ENCODE measurements at places on chromosomes 5 and 9. TPM values are rescaled to one million over a fixed set of nuclear protein-coding genes. Genes with fewer than 3 reads are reported as not detected.

GRCh38 chr5:84478603-84479002 is 93.9 kb upstream of the EDIL3 start:
- DNase-seq, result no peak

- no peak for DNase-seq
Measured at GRCh38 chr5:3684771-3685354, 89.2 kb downstream of the IRX1 start.

DNA sequence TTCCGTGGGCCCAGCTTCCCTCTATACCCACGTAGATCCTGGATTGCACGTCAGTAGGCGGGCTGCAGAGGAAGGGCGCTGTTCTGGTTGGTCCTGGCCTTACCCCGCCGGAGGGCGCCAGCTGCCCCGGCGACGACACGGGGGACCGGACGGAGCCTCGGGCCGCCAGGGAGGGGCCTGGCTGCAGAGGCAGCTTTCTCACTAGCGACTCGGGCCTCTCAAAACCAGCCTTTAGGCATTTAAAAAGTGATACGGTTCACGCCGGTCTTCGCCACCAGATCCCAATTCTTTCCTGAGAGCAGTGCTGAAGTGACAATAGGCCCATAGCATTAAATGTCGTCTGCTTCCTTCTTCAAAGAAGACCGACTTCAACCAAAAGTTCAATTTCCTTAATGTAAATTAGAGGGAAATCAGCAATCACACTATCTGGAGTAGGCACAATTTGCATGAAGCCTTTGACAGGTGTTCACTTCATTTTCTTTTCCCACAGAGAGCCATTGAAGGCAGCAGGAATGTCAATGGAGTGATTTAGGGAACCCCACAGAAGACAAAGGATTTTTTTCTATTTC is 17.6 kb upstream of the UBE2D2 start:
- peak; percentile 57 for DNase-seq

Gene TMEM215
- not detected for total RNA-seq

Gene DMRT3
- total RNA-seq, result not detected

DNA sequence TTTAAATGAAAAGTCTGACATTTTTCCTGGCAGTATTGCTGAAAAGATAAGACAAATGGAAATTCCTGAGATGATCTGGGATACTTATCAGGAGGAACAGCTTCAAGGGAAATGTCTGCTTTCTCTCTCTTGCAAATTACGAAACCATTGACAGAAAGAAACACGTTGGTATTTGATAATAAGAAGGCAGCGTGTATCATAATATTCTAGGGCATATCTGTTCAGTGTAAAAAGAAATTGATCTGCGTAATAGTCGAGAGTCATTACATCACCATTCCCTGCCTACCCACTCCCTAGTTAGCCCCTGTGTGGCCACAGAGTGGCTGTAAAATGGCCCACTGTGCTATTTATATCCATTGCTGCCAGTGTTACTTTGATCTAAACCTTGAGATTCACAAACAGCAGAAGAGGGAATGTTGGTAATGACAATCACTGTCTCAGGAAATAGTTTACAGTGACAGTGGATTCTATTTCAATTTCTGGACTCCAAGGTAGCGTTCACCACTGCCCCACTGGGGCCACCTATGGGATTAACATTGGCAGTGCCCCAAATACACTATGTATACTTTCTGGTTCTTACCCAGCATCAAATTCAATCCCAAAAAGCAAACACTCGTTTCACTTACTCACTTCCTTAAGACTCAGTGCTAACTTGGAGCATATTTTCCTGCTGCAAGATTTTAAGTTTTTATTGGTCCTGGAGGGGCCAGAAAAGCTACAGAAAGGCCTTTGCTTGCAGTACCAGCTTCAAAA is 133.4 kb upstream of the GAS1 start:
- no peak for DNase-seq

- DNase-seq, result no peak
Measured at GRCh38 chr5:77696120-77696519, 57.6 kb upstream of the OTP start.

Gene ZNF354C
- 12.6 TPM for total RNA-seq

Gene GPR150
- 0.91 TPM for total RNA-seq
